Dermis microvascular lymphatic vessel endothelial cell (primary cell): ENCODE measurements at places on chromosomes 2 and 18. TPM values are rescaled to one million over a fixed set of nuclear protein-coding genes. Genes with fewer than 3 reads are reported as not detected.

The SPOPL gene
- total RNA-seq, result 9.5 and 11.9 TPM in 2 replicates

DNA sequence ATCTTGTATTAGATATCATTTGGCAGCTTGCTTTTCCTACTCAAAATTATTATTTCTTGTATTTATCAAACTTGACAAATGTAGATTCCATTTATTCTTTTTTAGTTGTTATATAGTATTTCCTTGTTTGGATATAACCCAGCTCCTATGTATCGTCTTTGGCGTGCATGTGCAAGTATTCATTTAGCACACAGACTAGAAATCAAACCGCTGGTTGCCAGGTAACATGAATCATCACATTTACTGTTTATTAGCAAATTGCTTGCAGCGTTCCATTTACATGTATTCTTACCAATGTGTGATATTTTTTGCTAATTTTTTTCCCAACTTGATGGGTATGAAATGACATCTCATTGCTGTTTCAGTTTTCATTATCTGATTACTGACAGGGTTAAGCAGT, 2089.7 kb upstream of the CELF4 start:
- DNase-seq, result no peak

GRCh38 chr18:11897781-11898180, 10.3 kb downstream of the MPPE1 start:
- DNase-seq, result no peak

The ANKRD62 gene
- total RNA-seq, result not detected in 2 replicates
